ENCODE measurements at places on chromosomes 7 and 10.

DNA sequence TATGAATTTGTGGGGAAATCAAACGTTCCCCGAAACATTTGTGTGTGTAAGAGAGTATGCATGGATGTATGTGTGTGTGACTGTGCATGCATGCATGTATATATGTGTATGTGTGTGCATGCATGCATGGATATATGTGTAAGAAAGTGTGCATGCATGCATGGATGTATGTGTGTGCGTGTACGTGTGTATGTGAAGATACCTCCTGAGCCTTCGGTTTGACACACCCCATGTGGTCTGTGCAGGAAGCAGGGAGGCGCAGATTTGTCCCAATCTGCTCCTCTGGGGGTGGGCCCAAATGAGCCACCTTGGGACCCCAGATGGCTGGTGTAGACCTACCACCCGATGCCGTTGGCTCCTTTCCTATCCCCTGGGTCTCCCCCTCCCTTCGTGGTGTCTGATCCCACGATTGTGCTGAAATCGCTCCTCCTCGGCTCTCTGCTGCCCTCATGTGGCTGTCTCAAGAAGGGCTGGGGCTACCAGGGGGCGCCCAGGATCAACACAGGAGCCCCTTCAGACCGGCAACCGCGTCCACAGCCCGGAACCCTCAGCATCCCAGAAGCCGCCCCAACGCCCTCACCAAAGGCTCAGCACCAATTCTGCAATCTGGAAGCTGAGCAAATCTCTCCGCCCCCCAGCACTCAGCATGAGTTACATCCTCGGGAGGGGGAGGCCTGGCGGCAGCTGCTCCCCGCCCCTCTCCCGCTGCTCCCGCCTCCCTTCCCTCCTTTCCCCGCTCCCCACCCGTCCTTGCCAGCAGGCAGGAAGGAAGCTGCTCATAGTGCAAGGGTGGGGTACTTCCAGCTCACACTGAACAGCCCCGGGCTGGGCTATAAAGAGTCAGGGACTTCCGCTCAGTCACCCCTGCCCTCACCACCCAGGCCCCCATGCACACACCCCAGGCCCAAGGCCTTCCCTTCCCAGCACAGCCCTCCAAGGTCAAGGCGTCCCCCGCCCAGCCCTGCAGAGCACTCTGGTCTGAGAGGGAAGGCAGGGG lies 2.3 kb upstream of the NOS3 start:
- DNase-seq: peak; percentile 56

DNA sequence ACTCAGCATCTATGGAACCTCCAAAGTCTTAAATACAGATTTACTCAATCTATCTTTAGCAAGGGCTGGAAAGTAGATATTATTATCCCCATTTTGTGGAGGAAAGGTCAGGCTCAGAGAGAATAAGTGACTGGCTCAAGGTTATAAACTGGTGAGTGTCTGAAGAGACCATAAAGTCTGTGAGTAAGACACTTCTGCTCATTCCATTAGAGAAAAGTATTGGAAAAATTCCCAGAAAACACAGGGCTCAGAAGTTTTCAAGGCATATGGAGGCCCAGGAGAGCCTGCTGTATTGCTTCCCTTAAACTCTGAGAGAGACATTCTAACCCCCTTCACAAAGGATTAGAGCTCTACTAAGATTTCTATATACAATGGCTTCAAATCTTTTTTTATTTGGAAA lies 134.8 kb downstream of the PCDH15 start:
- no peak for DNase-seq

GRCh38 chr10:22475651-22476600 lies 130.6 kb downstream of the SPAG6 start:
- no peak for DNase-seq

GRCh38 chr10:124271676-124272075 lies 147.0 kb downstream of the OAT start:
- no peak for DNase-seq

DNA sequence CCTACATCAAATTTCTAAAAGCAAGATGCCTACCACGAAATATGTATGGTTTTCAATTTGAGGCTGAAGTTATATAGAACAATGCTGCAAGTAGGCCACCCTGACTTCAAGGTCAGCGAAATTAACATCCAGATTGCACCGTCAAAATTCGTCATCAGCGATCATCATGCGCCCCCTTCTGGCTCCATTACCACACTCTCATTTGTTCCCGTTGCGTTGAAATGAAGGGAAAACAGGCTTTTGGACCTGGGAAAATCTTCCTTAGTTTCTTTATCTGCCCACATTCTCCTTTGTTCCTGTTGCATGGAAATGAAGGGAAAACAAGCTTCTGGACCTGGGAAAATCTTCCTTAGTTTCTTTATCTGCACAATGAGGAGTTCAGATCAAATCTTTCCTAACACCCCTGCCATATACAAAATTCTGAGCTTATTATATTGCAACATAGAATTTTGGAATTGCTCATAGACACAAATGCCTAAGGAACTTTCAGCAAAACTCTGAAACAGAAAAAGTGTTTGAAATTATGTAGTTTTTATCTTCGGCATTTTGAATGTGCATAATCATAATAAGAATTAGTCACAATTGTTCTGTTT lies 98.2 kb upstream of the PRKCQ start:
- DNase-seq: peak; percentile 52

DNA sequence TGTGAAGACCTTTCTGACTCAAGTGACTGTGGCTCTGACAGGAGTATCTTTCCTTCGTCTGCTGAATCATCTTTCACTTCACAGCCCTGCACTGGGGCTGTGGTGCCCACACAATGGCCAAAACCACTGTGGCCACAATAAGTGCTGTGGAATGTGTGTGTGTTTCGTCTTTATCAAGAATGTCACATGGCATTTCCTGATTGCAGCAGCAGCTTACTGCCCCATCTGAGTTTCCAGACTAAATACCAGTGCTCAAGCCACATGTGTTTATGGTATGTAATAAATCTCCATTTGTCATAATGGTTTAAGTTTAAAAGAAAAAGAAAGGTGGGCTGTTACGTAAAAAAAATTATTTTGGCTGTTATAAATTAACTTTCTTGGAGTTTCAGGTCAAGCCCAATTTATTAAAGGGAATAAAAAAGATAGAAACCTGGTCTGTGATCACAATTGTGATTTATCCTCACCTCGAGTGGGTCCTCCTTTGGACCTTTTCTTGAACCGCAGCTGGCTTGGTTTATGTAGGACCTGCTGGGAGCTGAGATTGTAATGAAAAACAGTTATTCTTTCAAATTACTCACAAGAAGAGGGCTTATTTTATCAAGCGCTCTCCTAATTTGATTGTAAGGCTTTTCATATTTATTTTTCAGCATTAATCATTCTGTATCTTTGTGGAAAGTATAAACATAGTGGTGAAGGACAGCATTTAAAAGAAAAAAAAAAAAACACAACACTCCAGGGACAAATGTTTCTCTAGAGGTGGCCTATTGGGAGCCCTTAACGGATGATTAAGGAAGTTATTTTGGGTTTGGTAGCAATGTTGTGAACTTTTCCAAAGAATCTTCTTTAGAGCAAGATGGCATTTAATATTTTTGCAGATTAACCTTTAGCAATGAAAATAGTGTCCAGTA lies 116.2 kb downstream of the LRMDA start:
- DNase-seq: no peak

- DNase-seq: no peak
Observed at GRCh38 chr10:7301006-7301778, 109.6 kb downstream of the SFMBT2 start.

DNA sequence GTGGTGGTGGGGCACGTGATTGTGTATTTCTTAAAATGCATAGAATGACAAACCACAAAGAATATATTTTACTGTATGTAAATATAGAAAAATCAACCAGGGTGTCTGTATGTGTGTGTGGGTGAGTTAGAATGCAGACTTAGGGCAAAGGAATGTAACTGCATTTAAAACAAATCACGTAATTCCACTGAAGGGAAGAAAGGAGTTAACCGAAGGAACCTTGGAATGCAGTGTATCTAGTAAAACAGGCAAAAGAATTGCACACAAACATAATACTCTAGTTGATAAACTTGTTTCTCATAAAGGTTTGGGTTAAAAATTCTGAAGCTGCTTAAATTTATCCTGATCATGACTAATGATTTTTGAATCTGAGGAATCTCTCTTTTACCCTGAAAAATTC lies 134.9 kb downstream of the ADRA2A start:
- no peak for DNase-seq

GRCh38 chr10:28945959-28946358 lies 268.6 kb downstream of the BAMBI start:
- DNase-seq: no peak

DNA sequence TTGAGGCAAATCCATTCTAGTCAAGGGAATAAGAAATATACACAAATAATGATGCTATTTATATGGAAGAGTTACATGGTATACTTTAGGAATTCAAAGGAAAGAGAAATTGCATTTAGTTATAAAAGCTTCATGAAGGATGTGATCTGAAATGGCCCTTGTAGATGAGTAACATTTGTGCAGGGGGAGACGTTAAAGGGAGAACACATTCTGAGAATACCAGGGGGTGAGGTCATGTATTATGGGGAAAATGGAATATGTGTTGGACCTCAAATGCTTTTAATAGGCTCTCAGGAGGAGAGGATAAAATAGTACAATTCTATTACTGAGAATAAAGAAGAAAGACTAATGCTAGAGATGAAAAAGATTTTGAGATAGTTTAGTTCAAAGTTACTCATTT lies 122.5 kb upstream of the NOBOX start:
- DNase-seq: no peak

DNA sequence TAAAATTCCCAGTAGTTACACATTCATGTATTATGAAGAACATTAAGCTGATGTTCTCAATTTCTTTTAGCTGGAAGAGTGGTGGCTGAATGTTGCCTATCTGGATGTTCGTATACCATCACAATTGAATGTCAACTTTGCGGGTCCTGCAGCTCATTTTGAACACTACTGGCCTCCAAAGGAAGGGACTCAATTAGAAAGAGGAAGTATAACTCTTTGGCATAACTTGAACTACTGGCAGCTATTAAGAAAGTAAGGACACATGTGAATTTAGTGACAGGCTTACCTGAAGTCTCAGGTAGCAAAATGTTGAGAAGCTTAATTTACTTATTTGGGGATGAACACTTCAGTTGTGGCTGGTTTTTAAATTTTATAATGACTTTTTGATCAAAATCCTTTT lies 15.9 kb downstream of the CROT start:
- no peak for DNase-seq

DNA sequence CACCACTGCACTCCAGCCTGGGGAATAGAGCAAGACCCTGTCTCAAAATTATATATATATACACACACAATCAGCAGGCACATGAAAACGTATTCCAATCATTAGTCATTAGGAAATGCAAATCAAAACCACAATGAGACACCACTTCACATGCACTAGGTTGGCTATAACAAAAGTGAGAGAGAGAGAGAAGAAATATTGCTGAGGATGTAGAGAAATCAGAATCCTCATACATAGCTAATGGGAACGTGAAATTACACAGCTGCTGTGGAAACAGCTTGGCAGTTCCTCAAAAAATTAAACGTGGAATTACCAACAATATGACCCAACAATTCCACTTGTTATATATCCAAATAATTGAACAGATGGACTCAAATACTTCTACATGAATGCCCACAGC lies 43.3 kb upstream of the CNNM1 start:
- DNase-seq: no peak

- DNase-seq: peak; percentile 70
Observed at GRCh38 chr7:134737566-134738345, 41.7 kb upstream of the CALD1 start.
